Ovary (tissue), 10 donors: ENCODE measurements at places on chromosomes 2 and 18. TPM values are rescaled to one million over a fixed set of nuclear protein-coding genes. Genes with fewer than 3 reads are reported as not detected.

- DNase-seq = no peak
These were observed 170.2 kb downstream of the DDX1 start for GRCh38 chr2:15761910-15762309.

GRCh38 chr18:25282282-25282681 is 69.7 kb downstream of the ZNF521 start:
- DNase-seq = no peak

GRCh38 chr2:212941361-212941760 is 210.1 kb downstream of the IKZF2 start:
- no peak for DNase-seq

GRCh38 chr2:108323619-108324018 is 34.9 kb downstream of the SULT1C2 start:
- DNase-seq = no peak

GRCh38 chr18:45938488-45938935 is 28.6 kb downstream of the EPG5 start:
- DNase-seq = no peak

DNA sequence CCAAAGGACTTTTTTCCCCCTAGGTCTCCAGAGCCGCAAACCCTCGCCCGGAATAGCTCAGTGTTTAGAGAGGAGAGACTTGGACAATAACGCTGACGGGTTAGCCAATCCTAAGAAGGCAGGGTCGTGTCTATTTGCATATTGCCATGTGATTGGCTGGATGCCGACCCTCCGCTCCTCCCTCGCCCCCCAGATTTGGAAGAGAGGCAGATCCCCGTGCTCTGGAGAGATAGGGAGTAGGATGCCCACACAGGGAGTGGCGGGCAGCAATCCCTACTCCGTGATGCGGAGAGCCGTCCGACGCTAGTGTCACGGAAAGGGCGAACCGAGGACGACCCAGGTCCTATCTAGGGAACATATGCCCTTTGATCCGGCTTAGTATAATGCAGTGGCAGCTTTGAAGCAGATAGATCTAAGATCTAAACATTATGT is 1.4 kb downstream of the WNT6 start:
- peak; percentile 72 for DNase-seq

DNA sequence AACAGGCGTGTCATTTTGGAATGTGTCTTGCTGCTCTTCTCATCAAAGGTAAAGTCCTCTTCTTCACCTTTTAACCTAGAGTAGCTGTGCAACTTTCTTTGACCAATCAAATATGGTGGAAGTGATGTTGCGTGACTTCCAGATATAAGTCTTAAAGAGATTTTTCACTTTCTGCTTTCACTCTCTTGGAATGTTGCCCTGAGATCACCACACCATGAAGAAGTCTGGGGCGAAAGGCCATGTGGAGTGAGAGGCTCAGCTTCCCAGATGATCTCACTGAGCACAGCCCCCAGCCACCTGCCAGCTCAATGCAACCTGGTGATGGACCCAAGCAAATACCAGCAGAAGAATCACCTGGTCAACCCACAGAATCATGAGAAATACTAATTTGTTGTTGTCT is 7.1 kb upstream of the GALNT3 start:
- no peak for DNase-seq

DNA sequence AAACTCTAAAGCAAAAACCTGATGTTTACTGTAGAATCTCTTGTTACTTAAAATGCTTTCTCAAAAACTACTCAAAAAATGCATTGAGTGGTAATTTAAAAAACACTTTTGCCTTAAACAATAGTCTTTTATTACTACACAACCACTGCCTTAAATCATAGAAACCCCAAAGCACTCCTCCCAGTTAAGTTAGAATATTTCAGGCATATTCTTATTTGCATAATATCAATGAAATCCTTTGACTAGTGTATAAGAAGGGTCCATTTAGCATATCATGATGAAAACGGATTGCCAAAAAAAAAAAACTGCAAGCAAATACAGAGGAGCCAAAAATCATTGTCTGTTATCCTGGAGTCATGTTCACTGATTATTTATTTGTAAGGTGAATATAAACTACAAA is 119.2 kb downstream of the PTPRM start:
- DNase-seq = no peak

- no peak for DNase-seq
These were observed 124.1 kb upstream of the MAP3K20 start for GRCh38 chr2:172951554-172951953.

DNA sequence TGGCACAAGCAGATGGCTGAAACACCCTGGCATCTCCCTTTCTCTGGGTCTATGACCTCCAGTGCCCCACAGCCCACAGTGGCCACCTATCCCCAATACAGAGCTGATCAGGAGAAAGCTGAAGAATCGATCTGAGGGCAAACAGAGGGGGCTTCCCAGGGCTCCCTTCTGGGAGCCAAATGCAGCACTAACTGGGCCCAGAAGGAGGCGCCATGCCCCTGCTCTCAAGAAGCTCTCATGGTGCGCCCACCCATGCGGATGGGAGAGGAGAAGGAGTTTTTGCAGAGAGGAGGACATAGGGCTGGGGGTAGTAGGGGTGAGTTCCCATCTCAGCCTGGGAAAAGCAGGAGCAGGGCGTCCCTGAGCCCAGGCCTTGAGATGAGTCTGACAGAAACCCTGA is 787.3 kb upstream of the RAB6C start:
- no peak for DNase-seq

GRCh38 chr2:72013726-72014125 is 133.9 kb downstream of the CYP26B1 start:
- DNase-seq = no peak

GRCh38 chr2:3610881-3611505 is 16.1 kb downstream of the COLEC11 start:
- DNase-seq = peak; percentile 11

DNA sequence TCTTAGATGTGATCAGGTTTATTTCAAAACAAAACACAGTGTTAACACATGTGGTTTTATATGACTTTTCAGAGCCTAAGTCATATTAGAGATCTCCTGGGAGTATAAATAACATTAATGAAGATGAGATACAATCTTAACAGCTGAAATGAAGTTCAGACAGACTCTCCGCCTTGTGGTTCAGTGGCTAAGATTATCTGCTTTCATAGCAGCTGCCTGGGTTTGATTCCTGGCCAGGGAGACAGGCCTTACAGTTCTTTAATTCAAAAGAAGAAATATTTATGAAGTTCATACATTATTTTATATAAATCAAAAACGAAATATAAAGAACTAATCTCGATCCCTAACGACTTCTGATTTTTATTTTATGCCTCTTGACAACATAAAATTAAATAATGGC is 35.2 kb upstream of the TTC32 start:
- DNase-seq = no peak

DNA sequence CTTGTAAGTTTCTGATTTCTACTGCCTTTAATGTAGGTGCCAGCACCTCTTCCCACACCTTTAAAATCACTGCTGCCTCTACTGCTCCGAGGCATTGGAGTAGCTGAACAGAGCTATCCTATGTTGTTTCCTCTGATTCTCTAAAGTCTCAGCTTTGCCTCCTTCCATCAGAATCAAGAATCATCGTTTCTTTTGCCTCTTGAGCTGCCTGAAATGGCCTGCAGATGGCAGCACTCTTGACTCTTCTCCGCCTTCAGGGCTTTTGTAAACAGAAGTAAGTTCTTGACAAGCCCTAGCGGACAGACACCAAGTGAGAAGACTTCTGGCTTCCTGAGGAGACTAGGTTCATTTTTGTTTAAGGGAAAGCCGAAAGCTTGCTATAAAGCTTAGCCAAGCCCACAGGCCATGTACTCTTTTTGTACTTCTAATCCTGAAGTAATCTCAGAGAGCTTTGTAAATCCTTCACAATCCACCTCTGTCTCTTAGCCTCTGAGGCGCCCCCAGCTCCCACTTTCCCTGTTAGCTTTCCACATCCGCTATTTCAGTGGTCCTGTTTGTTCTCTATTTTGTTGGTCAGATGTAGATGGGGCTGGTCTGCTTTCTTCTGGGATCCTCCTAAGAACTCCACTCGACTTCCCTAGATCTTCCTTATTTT is 48.4 kb downstream of the GTF3C3 start:
- DNase-seq = peak; percentile 60

- no peak for DNase-seq
These were observed 54.3 kb upstream of the NDUFV2 start for GRCh38 chr18:9048236-9048635.

DNA sequence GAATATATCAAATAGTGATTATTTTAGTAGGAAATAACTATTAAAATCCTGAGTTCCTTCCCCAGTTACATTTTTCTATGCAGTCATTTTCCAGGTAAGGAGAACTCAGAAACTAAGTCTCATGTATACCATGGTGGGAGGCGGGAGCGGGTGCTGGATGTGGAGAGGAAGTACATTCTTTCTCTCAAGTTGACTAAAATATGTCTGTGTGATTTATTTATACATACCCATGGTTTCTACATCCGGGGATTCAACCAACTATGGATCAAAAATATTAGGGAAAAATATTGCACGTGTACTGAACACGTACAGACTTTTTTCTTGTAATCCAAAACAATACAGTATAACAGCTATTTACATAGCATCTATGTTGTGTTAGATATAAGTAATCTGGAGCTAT is 6.8 kb downstream of the ZCCHC2 start:
- no peak for DNase-seq

GRCh38 chr2:37771600-37772088 is 100.2 kb upstream of the CDC42EP3 start:
- DNase-seq = no peak

DNA sequence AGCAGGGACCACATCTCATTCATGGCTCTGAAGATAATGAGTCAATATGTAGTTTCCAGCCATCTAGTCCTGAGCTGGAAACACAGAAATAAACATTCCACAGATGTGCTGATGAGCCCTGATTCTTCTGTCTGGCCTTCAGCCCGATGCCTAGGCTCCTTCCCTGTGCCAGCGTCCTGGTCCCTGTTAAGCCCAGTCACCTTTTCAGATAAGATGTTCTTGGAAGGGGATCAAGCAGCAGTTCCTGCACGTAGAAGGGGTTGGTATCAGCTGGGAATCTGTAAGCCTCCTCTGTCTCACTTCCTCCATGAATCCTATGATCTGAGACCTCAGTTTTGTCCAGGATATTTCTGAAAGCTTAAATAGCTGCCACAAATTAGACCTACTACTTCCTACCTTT is 149.3 kb downstream of the TTC32 start:
- no peak for DNase-seq

DNA sequence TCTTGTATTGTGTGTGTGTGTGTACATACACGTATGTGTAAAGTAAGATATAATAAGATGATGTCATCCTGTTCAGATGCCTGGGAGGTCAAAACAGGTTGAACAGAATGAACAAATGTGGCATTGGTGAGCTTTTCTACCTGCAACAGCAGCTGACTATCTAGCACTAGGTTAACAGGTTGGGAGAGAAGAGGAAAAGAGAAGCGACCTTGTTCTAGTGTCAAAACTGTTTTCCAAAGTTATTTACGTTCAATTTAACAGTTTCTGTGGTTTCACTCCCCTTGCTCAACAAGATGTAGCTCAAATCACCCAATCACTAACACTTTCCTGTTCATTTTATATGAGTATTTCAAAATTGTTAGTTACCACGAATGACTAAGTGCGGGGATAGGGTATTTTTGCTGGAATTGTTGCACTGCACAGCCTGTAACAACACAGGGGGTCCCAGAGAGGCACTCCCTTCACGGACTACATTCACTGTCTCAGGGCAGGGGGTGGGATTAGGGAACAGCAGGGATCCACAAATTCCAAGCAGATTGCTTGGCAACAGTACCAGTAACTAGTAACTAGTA is 67.5 kb upstream of the DTNB start:
- no peak for DNase-seq

- DNase-seq = no peak
These were observed 8.3 kb downstream of the ZCCHC2 start for GRCh38 chr18:62531078-62531477.

- no peak for DNase-seq
These were observed 58.5 kb upstream of the MGAT5 start for GRCh38 chr2:134195341-134195740.

DNA sequence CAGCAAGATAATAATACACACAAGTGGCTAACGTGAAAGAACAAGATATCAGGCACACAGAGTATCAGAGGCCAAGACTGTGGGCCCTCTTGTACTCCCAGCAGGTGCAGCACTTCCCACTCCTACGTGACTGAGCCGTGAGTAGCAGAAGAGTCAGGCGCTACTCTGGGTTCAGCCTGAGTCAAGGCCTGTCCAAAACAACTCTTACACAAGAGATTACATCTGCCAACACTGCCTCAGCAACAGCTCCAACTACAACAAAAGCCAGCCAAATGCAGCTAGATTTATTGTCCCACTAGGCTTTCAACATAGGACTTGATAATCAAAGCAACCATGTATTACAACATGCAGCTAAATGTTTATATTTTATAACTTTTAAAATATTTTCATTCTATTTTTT is 56.2 kb downstream of the ITSN2 start:
- DNase-seq = peak; percentile 88

GRCh38 chr2:220394433-220394832 is 767.0 kb downstream of the SLC4A3 start:
- no peak for DNase-seq

DNA sequence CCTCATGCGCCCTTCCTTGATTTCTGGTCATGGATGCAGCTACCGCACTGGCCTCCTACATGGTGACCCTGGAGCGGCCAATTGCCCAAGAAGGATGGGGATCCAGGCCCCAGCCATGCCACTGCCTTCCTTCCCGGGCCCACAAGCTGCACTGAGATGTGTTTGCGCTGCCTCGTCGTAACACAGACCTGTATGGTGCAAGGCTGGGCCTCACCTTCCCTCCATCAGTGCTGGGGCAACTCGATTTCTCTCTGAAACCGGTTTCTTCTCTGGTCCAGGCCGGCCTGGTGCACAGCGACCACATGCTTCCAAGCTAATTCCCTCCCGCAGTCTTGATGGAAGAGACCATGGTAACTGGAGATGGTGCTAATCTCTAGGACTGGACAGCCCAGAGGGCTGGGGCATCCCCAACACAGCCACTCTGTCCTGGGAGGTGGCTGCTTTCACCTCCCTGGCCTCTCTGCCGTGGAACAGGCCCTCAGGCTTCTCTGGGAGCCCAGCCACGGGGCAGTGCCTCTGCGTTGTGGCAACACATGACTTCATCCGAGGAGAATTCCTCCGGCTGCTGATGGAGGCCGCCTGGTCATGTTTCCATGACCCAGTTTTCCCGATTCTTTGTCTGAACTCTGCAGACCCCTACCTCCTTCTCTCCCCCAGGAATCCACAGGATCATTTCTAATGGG is 184.2 kb downstream of the GLI2 start:
- DNase-seq = peak; percentile 71

DNA sequence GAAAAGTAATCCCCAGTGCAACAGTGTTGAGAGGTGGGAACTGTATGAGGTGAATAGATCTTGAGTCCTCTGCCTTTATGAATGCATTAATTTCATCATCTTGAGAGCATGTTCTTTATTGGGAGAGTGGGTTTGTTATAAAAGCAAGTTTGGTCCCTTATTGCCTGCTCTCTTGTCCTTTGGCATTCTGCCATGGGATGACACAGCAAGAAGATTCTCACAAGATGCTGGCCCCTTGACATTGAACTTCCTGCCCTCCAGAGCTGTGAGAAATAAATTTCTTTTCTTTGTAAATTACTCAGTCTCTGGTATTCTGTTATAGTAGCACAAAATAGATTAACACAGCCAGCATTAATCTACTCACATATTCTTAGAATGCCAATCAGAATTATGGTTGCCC is 108.6 kb downstream of the EHBP1 start:
- peak; percentile 37 for DNase-seq

The PLCD4 gene
- 0.24 TPM for total RNA-seq

The DIS3L2 gene
- 35.3 TPM for total RNA-seq

The PIEZO2 gene
- total RNA-seq = 8.5 TPM

The PROM2 gene
- 3.1 TPM for total RNA-seq

The MROH2A gene
- total RNA-seq = not detected

The SLC9A4 gene
- 0.10 TPM for total RNA-seq

The ST8SIA5 gene
- 0.56 TPM for total RNA-seq

The CPLX4 gene
- not detected for total RNA-seq

The DPP4 gene
- 6.5 TPM for total RNA-seq

The DSG4 gene
- not detected for total RNA-seq

The PTPRN gene
- total RNA-seq = not detected
